ENCODE measurements at places on chromosomes 5 and 9. TPM values are rescaled to one million over a fixed set of nuclear protein-coding genes. Genes with fewer than 3 reads are reported as not detected.

EGFLAM gene
- total RNA-seq: not detected

ZNF354C gene
- 3.6 TPM for total RNA-seq

ST8SIA4 gene
- total RNA-seq: 29.0 TPM

IL3 gene
- not detected for total RNA-seq

SPATA31A3 gene
- not detected for total RNA-seq

PCDHA1 gene
- total RNA-seq: not detected

IFNE gene
- not detected for total RNA-seq

PCDHGA9 gene
- total RNA-seq: not detected

AK6 gene
- 8.8 TPM for total RNA-seq

KIF12 gene
- total RNA-seq: not detected

PHYHD1 gene
- not detected for total RNA-seq

LRRC70 gene
- total RNA-seq: 6.1 TPM

- no peak for DNase-seq
These were observed 84.0 kb upstream of the NEURL1B start for GRCh38 chr5:172556971-172557461.

- no peak for DNase-seq
These were observed 94.3 kb upstream of the STK32A start for GRCh38 chr5:147140558-147140957.

DNA sequence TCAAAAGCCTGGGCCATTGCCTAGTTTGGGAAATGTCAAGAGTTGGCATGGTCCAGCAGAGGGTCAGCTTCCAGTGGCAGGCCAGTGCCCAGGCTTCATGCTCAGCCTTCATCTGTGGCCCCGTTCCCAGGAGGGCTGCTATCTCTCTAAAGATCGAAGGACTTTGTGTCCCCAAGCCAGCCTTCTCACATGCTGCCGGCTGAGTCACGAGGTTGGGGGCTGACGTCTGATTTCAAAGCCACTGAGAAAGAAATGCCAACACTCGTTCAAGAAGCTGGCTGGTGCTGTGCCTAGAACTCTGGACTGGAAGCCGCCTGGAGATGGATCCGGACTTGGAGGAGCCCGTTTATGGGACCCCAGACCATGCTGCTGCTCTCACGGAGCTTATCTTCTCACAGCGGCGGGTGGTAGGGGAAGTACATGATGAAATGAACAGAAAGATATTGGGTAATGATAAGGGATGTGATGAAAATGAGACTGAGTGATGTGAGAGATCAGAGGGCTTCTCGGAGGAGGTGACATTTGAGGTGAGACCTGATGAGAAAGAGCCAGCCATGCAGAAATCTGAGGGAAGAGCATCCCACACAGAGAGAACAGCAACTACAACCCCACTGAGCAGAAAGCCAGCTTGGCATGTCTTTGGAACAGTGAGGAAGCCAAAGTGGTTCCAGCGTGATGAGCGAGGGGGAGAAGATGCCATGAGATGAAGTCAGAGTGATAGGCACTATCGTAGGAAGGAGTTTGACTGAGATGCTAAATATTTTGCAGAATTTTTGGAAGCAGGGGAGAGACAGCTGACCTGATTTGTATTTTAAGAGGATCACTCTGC is 54.9 kb upstream of the BOD1 start:
- DNase-seq: no peak

GRCh38 chr5:156581725-156582124 is 254.8 kb downstream of the SGCD start:
- no peak for DNase-seq

- DNase-seq: no peak
These were observed 50.7 kb downstream of the C7 start for GRCh38 chr5:40960037-40960436.

GRCh38 chr9:3865141-3865772 is 339.5 kb upstream of the RFX3 start:
- no peak for DNase-seq

DNA sequence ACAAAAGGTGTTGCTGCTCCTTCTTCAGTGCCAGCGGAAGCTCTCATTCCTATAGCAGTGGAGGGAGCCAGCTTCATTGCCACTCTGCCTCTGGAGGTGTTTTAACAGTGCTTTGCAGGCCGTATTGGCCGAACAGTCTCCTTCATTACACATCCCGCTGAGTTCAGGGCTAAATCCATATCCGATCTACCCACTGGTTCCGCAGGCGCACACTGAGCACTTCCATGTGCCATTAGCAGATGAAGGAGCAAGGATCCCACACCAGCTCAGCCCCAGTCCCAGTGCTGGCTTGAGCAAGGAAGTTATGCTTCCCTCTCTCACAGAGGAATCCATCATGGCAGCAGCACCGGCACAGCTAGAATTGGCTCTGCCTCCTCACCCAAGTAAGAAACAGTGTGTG is 121.2 kb upstream of the IRX2 start:
- no peak for DNase-seq

DNA sequence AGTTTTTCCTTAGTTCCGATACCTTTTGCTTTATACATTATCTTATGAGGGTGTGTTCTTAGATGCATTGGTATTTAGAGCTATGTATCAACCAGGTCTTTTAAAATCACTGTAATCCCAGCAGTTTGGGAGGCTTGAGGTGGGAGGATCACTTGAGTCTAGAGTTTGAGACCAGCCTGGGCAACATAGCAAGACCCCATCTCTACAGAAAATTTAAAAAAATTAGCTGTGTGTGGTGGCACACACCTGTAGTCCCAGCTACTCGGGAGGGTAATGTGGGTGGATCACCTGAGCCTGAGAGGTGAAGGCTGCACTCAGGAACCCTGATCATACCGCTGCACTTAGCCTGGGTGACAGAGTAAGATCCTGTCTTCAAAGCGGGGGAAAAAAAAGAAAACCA is 15.1 kb downstream of the SPIN1 start:
- no peak for DNase-seq

DNA sequence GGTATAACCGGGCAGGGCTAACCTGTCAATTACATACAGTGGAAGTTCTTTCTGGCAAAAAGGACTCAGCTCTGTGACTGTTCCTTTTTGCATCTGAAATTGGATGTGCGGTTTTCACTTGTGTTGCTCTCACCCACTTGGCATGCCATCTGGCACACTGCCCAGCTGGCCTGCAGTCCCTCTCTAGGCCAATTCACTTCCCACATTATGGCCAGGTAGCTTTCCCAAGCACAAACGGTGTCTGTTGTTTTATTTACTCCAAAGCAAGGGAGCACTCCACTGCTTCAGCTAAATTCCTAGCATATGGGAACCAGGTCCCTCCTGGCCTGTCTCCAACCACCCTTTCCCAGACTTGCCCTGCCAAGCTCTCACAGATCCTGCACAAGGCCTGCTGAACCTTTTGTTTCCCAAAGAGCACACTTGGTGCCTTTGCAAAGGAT is 132.5 kb downstream of the SEMA6A start:
- DNase-seq: no peak

GRCh38 chr5:173910215-173910614 is 22.1 kb downstream of the CPEB4 start:
- DNase-seq: no peak

GRCh38 chr5:57561231-57561842 is 78.7 kb upstream of the ACTBL2 start:
- DNase-seq: no peak

GRCh38 chr5:138366632-138367382 is 14.3 kb downstream of the KDM3B start:
- no peak for DNase-seq

All from T-helper 17 cell (primary cell).